ENCODE measurements at places on chromosomes 7 and 10.

- DNase-seq = no peak
These were observed 12.6 kb downstream of the CASP7 start for GRCh38 chr10:113692271-113692670.

DNA sequence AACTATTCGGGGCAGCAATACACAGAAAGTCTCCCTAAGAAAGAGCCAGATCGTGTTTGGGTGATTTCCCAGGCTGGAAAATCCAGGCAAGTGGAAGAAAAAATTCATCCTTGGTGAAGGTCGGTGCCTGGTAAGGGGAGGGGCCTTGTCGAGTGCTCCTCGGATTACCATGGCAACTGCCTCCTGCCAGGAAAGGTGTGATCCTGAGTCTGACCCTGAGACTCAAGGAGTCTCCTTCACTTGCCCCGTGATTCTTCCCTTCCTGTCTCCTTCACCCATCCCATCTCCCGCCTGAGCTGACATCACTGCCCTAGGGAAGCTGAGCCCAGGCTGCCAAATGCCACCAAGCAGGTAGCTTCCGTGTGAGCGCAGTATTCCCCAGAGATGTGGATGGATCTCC, 112.2 kb downstream of the MYL10 start:
- no peak for DNase-seq

DNA sequence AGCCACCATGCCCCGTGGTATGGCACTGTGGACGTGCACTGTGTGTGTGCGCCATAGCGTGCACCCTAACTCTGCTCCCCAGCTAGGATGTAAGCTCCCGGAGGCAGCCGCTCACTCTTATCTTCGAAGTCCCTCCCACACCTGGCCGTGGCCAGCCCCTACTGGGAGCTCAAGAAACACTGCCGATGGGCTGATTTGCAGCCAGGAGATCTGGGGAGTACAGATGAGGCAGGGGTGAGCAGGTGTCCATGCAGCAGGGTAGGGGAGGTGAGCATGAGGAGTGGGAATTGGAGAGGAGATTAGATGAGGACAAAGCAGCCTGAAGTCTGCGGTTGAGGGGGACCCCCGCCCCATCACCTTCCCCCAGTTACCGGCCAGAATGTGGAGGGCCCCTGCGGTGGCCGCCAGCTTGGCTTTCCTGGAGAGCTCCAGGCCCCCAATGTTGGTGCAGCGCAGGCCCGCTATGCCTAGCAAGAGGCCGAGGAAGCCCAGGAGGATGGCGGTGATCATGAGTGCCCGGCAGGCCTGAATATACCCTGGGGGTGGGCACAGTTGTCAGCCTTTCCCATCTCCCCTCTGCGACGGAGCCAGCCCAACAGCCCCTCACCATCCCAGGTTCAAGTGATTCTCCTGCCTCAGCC, 3.6 kb downstream of the CLDN15 start:
- no peak for DNase-seq

- no peak for DNase-seq
These were observed 15.9 kb upstream of the SLC25A16 start for GRCh38 chr10:68543004-68543918.

DNA sequence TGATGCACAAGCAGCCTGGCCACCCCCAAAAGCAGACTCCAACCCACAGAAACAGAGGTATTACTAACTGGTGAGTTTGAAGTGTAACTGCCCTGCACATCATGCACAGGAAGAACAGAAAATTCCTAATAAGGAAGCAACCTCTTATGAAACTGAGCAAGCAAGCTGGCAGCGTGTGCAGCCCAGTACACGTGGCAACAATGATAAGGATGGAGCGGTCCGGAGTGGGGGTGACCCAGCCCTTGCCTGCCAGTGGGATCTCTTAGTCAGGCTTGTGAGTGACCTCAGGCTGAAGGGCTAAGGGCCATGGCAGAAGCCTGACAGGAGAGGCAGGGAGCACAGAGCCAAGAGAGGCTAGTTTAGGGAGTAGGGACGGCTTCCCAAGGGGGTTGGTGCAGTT, 22.1 kb upstream of the AOAH start:
- no peak for DNase-seq

GRCh38 chr7:55440040-55440690, 75.0 kb downstream of the LANCL2 start:
- no peak for DNase-seq

GRCh38 chr10:104732222-104732621, 91.1 kb downstream of the SORCS3 start:
- DNase-seq = no peak

DNA sequence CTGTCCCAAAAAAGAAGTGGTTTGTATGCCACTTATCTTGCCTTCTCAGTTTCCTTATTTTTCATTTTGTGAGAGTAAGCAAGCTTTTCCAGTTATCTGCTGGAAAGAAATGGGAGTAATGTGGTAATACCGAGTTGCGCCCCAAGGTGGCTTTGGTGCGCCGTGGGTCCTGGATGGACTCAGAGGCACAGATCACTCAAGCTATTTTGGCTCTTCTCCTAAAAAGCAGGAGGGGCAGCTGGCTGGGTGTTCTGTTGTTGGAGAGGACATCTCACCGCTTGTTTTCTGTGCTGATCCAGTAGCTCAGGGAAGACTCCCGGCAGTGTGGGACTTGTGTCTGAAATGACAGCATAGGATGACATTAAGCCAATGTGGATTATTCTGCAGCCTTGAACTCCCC, 16.4 kb downstream of the PRKRIP1 start:
- no peak for DNase-seq

GRCh38 chr7:12210179-12211053, 678 bp upstream of the TMEM106B start:
- no peak for DNase-seq

- DNase-seq = no peak
These were observed 83.7 kb downstream of the EBF3 start for GRCh38 chr10:129880191-129880870.

GRCh38 chr7:16524332-16524731, 2.3 kb upstream of the LRRC72 start:
- no peak for DNase-seq

GRCh38 chr7:45962861-45963260, 41.8 kb upstream of the IGFBP3 start:
- DNase-seq = no peak

DNA sequence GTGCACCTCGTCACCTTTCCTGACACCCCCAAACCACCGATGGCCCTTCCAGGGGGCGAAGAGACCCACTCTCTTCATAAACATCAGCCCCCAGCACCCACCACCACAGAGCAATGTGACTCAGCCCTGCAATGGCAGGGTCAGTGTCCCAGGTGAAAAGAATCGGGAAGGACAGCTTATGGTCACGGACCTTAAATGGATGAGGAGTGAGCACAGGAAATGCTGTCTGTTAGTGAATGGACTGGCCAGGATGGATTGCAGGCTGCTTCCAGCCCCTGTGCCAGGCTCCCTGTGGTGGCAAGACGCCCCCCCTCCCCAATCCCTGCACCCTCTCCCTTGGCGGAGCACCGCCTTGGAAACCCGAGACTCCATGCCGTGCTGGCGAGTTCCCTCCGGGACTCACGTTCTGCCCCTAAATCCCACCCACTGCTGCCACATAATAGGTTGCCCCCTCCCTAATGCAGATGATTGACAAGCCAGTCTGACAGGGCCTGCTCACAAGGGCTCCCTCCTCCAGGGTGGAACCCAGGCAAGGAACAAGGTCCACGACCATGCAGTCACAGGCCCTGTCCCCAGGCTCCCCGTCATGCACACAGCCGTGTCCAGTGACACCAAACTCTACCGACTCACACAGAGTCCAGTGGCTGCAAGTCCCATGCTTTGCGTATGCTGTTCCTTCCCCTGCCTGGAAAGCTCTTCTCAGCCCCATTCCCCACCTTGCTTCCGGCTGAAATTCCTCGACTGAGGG, 7.3 kb downstream of the ASB13 start:
- DNase-seq = no peak

- no peak for DNase-seq
These were observed 181.3 kb downstream of the RNLS start for GRCh38 chr10:88401671-88402347.

- DNase-seq = no peak
These were observed 103.1 kb upstream of the INSIG1 start for GRCh38 chr7:155194382-155195140.

DNA sequence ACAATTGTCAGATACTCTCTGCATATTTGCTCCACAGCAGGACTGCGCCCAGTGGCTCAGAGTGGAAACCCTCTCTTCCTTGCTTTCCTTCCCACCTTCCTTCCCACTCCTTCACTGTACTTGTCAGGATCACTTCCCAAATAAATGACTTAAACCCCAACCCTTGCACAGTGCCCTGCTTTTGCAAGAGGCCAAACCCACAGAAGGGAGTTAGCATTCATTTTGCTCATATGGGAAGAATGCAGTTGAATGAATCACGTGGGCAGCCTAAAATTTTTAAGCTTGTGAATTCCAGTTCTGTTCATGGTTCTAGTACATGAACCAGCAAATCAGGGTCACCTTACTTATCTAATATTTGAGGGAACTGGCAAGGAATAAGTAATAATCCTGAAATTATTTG, 47.7 kb upstream of the SFMBT2 start:
- DNase-seq = no peak

DNA sequence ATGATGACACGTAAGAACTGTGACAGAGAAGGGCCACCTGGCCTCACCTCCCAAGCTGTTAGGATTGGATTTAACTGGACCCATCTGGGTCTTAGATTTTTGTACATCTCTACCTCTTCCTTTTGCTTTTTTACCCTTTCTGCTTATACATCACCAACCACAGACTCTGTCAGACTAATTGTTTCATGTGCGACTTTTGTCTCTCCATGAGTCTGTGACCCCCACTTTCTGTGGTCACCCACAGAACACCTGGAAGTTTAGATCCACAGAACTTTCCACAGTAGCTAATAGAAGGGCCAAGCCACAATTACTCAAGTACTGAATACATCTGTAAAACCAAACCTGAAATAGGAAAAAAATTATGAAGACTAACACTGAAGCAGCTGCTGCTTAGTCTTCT, 23.1 kb downstream of the SEC31B start:
- no peak for DNase-seq

DNA sequence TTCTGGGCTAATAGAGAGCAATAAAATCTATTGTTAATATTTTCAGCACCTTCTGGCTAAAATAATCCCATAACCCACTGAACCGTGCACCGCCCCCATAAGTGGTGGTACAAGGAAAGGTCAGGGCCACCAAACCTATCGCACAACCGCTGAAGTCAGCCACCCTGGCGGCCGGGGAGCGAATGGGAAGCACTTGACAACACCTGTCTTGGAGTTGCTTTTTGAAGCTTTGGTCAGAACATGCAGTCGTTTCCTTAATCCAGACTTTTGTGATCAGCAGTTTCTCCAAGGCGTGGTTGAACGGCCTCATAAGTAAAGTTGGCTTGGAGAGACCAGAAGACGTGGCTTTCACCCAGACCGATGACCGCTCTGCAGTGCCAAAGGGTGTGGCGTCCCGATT, 97.4 kb downstream of the DNAJB6 start:
- DNase-seq = no peak
